Choroid plexus epithelial cell (primary cell): ENCODE measurements at places on chromosomes 7 and 10.

GRCh38 chr7:1663857-1664651 lies 6.0 kb upstream of the ELFN1 start:
- no peak for DNase-seq

- no peak for DNase-seq
Observed at GRCh38 chr10:1169981-1170866, 114.0 kb downstream of the WDR37 start.

DNA sequence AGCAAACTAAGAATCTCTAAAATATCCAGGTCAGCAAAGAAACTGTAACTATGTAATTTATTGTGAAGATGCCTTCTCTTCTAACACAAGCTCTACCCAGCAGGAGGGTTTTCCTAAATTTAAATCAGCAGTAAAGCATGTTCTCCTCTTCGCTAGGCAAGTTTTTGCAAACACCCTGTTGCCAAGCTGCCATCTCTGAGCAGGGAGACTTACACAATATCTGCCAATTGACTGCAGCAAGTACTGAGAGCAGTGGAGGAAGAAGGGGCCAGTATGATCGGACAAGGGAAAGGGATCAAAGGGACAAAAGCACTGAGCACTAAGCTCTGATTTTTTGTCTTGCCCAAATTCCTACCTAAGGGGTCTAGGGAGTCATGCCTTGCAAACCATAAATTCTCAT lies 16.0 kb upstream of the LANCL2 start:
- peak; percentile 51 for DNase-seq

GRCh38 chr10:103812432-103812831 lies 42.9 kb downstream of the SH3PXD2A start:
- DNase-seq, result peak; percentile 23

DNA sequence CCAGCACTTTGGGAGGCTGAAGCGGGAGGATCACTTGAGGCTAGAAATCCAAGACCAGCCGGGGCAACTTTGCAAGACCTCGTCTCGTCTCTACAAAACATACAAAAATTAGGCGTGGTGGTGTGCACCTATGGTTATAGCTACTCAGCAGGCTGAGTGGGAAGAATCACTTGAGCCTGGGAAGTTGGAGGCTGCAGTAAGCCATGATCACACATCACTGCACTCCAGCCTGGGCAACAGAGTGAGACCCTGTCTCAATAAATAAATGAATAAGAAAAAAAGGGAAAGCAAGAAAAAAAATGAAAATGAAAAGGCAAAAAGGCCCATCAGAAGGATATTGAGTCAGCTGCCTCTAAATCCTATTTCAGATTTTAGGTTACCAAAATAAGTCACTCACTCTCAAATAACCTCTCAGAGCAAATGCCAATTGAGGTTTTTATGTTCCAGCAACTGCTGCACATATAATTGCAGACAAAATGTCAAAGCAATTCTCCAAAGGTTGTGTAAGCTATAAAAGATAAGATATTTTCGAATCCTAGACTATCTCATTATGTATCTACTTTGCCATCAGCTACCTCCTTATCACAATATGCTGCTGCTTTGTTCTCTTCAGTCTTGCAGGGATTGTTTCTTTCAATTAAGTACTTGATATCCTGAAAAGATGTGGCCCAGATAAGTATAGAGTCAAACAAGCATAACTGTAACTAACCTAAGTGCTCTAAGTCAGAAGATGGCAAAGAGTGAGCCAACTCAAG lies 4.7 kb downstream of the BAZ1B start:
- DNase-seq, result no peak

DNA sequence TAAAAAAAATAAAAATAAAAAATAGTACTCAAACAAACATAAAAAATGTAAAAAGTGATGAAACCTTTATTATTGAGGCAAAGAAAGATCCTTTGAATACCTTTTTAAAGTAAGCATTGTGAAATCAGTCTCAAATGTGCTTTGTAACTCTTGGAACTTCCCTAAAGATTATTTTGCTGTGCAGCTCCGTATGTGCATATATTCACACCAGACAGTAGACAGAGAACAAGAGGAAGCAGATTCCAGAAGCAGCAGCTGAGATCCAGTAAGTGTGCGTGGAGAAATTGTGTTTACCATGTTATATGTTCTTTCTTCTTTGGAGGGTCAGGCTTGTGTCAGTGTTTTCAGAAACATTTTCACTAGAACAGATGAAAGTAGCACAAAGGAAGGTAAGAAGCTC lies 324.9 kb downstream of the AGMO start:
- DNase-seq, result peak; percentile 5

DNA sequence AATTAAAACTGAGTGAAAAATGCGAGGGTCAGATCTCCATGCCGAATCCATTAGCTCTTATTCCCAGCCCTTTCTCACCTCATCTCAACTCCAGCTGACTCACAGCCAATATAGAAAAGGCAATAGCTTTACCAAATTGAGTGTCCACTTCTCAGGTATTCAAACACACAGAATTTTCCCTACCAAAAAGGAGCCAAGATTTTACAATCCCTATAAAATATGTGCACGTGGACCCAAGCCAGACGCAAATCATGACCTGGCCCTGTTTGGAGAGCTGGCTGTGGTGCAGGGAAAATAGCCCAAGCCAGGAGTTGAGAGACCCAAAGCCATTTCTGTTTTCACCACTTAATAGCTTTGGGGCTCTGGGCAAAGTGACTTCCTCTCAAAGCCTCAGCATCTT lies 379.7 kb upstream of the AUTS2 start:
- DNase-seq, result no peak

DNA sequence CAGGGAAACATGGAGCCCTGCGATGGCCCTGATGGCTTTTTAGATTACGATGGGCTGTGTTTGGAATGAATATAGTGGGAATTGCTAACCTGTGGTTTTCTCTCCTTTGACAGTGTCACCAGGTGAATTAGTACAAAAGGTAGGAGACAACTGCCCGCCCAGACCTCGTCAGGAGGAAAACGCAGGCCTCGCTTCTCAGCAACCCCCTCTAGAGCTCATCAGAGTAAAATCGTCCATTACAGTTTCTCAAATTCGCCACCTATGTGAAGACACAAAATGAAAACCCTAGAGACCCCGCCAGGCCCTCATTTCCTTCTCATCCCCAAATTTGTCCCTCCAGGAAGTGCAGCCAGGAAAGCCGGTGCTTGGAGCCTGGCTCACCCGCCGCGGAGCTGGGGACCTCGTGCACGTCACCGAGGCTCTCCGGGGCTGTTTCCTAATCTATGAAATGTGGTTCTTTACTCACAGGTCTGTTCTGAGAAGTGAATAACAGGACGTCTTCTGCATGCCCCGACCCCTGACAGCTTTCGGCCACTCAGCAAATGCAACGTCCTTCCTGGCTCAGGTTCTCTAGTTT lies 143.7 kb downstream of the VIPR2 start:
- no peak for DNase-seq

GRCh38 chr10:24418532-24418931 lies 209.6 kb downstream of the KIAA1217 start:
- DNase-seq, result peak; percentile 37

- DNase-seq, result peak; percentile 90
Observed at GRCh38 chr7:21617916-21618390, 75.1 kb downstream of the DNAH11 start.

DNA sequence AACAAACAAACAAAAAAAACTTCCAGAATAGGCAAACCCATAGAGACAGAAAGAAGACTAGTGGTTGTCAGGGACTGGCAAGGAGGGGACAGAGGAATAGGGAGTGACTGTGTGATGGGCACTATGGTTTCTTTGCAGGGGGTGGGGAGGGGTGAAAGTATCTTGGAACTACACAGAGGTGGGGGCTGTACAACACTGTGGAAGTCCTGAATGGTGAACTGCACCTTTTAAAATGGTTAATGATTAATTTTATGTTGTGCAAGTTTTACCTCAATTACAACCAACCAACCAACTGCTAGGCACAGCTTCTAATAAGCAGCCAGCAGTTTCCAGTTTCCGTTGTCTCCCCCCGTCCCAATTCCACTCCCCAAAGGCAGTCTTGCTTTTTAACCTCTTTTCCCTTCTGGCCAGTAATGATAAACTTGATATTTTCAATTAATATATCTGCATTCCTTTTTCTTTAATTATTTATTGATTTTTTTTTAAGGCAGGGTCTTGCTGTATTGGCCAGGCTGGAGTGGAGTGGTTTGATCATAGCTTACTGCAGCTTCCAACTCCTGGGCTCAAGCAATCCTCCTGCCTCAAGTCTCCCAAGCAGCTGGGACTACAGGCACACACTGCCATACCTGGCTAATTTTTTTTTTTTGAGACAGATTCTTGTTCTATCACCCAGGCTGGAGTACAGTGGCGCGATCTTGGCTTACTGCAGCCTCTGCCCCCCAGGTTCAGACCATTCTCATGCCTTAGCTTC lies 46.8 kb downstream of the HIP1 start:
- no peak for DNase-seq

- no peak for DNase-seq
Observed at GRCh38 chr7:9022456-9022855, 589.0 kb downstream of the NXPH1 start.

GRCh38 chr7:148939128-148939755 lies 55.2 kb upstream of the EZH2 start:
- DNase-seq, result no peak

DNA sequence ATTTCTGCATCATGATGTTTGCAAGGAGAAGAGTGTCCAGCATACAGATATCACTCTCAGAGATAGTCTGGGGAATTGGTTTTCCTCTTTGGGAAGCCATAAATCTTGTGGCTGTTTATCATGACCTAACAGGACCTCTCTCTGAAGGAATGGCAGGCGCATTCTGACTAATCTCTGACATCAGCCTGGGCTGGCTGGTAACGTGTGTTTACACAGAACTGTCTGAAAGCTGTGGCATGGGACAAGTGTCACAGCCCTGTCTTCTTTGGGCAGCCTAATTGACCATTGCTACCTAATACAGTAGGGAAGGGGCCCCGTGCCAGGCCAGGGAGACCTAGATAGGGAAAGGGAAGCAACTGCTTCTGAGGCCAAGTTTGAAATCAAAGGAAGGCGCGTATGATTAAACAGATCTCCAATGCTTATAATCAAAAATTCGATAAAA lies 73.9 kb upstream of the CABCOCO1 start:
- DNase-seq, result no peak

DNA sequence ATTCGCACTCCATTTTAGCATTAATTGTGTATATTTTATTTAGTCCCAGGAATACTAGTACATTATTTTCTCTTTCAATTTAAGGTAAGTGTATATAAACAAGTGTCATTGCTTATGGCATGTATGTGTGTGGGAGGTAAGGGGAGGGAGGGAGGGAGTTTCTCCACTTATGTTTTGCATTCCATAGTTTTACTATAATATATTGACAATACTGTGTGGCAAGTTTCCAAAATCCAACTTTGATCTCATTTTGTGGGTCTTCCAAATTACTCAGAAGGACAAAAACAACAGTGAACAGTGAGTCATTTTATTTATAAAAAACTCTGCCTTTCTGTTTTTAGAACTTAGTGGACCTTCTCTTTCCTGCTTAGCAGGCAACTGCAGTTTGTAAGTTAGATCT lies 102.3 kb upstream of the SEMA3E start:
- DNase-seq, result peak; percentile 23

DNA sequence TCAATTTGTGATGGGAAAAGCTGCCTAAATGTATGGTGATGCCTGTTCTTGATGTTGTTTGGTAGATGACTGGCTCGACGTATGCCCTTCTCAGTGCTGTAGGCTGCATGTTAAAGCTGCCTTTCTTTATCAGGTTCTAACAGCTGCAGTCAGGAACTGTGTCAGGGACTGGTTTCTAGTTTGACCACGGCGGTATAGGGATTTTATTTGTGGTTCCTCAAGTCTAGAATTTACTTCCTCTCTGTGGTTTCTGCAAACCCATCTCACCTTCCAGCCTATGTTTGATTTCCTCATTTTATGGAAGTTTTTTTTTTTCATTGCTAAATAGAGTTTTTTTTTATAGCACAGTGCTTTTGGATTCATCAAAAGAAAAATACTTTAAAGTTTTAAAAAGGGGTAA lies 26.5 kb downstream of the LMTK2 start:
- peak; percentile 36 for DNase-seq

- no peak for DNase-seq
Observed at GRCh38 chr7:64890761-64891362, 12.2 kb upstream of the ZNF273 start.

DNA sequence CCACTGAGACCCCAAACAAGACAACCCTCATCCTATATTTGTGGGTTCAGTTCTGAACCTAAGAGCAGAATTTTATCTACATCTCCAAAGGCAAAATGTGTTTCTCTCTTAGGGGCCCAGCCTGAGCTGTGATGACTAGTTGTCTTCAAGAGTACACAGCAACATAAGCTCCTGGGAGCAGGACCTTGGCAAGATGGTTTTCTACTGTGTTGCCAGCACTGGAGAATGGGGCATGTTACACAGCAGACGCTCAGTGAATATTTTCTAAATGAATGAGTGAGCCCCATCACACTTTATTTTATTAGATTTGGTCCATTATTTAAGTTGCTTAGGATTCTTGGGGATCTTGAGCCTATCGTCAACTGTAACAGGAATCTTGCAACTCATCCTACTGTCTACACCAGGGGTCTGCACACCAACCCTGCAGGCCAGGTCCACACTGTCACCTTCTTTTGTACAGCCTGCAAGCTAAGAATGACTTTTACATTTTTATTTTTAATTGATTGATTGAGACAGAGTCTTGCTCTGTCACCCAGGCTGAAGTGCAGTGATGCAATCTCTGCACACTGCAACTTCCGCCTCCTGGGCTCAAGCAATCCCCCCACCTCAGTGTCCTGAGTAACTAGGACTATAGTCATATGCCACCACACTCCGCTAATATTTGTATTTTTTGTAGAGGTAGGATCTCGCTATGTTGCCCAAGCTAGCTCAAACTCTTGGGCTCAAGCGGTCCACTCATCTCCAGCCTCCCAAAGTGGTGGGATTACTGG lies 347.1 kb downstream of the FGFR2 start:
- DNase-seq, result no peak

GRCh38 chr10:119278126-119278709 lies 70.8 kb downstream of the GRK5 start:
- no peak for DNase-seq

GRCh38 chr7:47303695-47304453 lies 278.0 kb downstream of the TNS3 start:
- no peak for DNase-seq

DNA sequence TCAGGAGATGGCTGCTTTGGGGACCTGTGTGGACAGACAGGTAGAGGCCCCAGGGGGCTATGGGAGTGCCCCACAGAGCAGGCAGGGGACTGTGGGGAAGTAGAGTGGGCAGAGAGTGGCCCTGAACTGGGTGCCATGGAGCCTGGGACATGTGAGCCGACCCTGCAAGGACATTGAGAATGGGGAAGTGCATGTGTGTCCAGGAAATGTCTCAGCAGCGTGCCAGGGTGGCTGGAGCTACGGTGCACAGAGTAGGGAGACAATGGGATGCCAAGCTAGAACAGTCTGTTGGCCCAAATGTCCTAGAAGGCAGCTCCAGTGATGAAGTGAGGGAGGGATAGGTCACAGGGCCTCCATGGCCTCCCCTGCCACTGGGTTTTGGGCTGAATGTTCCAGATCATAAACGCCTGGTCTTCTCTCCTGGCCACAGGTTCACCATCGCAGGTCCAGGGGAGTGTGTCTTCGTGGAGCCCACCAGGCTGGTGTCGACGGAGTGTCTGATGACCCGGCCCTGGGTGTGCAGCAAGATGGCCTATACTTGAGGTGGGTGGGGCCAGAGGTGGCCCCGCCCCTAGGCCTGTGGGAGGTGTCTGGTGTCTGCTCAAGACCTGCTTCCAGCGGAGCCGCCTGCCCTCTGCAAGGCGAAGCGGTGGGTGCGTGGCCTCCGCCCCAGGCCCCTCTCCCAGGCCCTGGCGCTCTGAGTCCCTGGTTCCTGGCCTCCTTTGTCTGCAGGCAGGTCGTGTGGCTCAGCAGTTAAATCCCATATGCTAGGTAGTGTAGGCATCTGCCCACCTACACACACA lies 20.5 kb downstream of the CLEC2L start:
- no peak for DNase-seq
